ENCODE measurements at places on chromosomes 7 and 10.

DNA sequence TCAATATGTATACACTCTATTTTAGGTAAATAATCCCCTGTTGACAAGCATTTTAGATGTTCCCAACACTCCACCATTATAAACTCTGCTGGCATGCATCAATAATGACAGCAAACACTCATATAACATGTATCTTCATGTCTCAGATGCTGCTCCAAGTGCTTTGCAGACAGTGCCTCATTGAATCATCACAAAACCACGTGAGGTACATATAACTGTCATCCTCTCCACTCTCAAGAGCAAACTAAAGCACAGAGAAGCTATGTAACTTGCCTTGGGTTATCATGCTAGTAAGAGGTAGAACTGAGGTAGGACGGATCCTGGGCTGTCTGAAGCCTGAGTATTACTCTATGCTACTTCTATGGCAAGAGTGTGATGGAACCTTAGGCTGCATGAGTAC lies 72.5 kb upstream of the GSDME start:
- no peak for DNase-seq

GRCh38 chr7:138982204-138982623 lies 1.0 kb upstream of the KIAA1549 start:
- no peak for DNase-seq

DNA sequence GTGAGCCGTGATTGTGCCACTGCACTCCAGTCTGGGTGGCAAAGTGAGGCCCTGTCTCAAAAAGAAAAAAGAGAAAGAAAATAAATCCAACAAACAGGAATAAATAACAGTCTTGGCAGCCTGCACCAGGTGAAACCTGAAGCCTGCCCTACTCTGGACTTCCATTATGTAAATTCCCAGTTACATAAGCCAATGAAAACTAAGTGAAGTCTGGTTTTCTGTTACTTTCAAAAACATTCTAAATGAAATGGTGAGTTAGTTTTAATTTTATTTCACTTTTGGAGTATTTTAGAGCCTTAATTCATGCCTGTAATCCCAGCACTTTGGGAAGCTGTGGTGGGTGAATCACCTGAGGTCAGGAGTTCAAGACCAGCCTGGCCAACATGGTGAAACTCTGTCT lies 22.5 kb upstream of the HIBADH start:
- DNase-seq, result no peak

- no peak for DNase-seq
Observed at GRCh38 chr10:13973742-13974141, 357.0 kb downstream of the FRMD4A start.

GRCh38 chr7:158299607-158300006 lies 288.0 kb downstream of the PTPRN2 start:
- no peak for DNase-seq

GRCh38 chr7:40310258-40310657 lies 175.5 kb downstream of the SUGCT start:
- DNase-seq, result no peak

- DNase-seq, result no peak
Observed at GRCh38 chr10:124339119-124340032, 79.3 kb downstream of the OAT start.

GRCh38 chr10:104925232-104925851 lies 284.3 kb downstream of the SORCS3 start:
- DNase-seq, result no peak

DNA sequence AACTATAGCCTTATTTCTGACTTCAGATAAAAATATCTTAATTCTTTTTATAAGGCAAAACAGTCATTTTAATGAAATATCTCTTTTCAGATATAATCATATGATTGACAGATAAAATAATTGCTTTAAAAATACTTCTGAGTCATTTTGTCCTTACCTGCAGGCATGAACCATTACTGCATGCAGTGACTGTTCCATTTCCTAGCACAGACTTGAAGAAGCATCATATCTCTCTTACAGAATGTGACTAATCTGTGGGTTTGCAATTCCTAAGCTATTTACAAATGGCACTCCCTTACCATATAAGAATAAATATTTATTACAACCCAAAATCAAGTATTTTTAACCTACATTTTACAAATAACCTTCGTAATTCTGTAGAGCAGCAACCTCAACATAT lies 120.7 kb downstream of the SRPK2 start:
- no peak for DNase-seq

GRCh38 chr10:113047605-113047962 lies 97.5 kb downstream of the TCF7L2 start:
- DNase-seq, result no peak

DNA sequence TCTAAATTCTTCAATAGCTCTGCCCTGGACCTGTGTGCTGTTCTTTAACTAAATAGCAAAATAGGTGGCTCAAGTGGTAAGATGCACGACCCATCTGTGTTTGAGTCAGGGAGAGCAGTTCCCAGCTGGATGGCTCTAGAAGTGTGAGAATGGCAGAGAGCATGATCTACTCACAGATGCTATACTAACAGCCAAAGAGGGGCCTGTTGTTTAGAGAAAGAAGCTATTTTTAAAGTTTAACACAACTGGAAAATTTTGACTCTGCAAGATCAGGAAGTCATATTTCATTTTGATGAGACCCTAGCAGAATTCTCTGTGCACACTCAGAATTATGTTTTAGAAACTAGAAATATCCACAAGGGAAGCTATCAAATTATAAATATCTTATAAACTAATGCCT lies 87.4 kb upstream of the PIP4K2A start:
- no peak for DNase-seq

DNA sequence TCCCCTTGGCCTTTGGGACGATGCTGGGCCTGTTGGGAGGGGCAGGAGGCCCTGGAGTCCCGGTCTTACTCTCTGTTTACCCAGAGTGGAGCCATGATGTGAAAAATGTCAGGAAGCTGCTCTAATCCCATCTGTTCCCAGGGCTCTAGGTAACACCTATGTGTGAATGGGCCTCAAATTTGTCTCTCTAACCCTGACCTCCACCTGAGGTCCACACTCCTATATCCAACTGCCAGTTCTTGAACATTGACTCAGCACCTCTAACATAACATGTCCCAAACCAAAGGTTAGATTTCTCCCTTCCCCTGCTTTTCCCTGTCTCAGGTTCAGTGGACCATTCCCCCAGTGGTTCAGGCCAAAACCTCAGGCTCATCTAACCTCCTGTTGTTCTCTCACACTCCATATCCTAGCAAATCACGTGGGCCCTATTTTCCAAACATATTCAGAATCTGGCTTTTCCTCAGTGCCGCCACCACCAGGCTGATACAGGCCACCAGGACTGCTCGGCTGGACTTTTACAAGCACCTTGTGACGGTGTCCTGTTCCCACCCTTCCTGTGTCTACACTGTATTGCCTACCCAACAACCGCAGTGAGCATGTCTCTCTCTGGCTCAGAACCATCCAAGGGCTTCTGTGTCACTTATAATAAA lies 130.6 kb downstream of the ATXN7L1 start:
- DNase-seq, result no peak

- no peak for DNase-seq
Observed at GRCh38 chr10:118968482-118968881, 61.0 kb upstream of the NANOS1 start.

GRCh38 chr7:155818154-155818819 lies 6.0 kb upstream of the SHH start:
- no peak for DNase-seq

GRCh38 chr7:152340161-152340560 lies 95.6 kb downstream of the KMT2C start:
- DNase-seq, result no peak

DNA sequence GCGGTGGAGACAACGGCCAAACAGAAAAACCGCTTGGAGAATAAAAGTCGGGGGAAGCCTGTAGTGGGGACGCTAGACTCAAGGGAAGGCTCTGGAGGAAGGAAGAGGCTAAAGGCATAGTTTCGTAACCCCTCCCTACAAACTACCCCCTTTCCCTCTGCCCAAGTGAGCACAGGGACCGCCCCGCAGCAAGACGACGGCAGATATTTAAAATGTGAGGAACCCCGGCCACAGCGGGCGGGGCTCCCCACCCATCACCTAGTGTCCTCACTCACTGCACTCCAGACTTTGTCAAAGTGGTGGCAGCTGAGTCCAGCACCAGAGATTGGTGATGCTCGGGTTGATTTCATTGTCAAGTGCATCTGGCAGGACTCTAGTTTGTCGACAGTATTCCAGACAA lies 69.1 kb downstream of the PRKAG2 start:
- DNase-seq, result no peak

GRCh38 chr7:20030417-20030816 lies 186.8 kb downstream of the MACC1 start:
- no peak for DNase-seq

- no peak for DNase-seq
Observed at GRCh38 chr10:13503745-13504463, 24.9 kb downstream of the BEND7 start.

DNA sequence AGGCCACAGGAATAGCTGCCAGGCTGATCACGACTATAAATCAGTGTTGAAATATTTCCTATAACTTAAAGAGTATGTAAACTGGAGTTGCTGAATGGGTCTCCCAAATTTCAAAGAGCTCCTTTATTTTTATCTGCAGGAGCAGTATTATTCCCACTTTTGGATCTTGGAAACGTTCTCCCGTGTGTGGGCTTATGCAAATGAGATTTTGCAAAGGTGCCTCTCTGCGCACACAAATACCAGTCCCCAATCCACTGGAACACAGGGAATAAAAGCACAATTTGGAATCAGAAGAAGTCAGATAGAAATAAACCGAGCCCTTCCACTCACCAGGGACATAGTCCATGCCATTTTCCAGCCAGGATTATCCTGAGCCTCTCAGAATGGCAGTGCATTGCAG lies 350.2 kb upstream of the CELF2 start:
- DNase-seq, result no peak

DNA sequence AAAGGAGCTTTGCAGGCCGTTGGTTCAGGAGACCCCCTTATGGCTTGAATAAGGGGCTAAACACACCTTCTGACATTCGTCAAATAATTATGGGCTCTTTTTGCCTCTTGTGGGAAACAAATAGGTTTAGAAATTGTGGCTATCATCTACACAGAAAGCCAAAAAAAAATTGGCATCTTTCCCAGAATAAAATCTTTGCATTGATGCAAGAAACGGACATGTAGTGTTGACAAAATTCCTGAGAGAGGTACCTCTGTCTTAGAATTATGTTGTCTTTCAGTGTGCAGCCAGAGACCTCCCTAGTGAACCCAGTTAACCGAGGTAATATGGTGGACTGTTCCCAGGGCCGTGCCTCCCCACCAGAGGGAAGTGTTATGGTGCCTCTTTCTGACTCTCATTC lies 283.9 kb downstream of the SDHAF3 start:
- no peak for DNase-seq

GRCh38 chr7:27972276-27972675 lies 208.3 kb downstream of the JAZF1 start:
- no peak for DNase-seq

- DNase-seq, result no peak
Observed at GRCh38 chr7:15544050-15544449, 17.8 kb downstream of the AGMO start.

DNA sequence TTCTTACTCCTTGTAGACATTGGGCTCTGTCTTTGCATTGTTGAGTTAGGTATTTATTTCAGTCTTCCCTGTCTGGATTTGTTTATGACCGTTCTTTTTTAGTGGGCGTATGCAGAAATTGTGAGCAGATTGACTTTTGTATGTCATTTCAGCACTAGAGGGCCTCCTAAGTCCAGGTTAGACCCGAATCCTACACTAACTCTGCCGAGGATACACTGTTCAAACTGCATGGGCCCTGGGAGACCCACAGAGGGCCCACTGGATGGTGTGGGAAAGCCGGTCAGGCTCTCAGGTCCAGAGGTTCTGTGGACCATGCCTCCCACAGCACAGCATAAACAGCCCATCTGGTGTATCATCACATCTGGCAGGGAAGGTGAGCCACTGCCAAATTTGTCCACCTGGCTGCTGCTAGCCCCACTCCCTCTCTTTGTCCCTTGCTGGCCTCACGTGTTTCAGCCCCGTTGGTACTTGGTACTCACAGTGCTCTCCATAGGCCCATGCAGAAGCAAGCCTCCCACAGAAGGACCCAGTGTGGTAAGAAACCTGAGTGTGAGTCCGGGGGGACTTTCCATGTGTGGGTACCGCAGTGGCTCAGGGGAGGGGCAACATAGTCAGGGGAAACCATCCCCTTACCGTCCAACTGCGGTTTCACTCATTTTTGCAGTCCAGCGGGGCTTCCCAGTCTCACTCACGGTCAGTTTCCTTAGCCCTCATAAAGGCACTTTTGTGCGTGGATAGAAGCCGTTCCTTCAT lies 112.8 kb downstream of the APBB1IP start:
- no peak for DNase-seq

- no peak for DNase-seq
Observed at GRCh38 chr7:208130-208673, 15.8 kb downstream of the FAM20C start.

DNA sequence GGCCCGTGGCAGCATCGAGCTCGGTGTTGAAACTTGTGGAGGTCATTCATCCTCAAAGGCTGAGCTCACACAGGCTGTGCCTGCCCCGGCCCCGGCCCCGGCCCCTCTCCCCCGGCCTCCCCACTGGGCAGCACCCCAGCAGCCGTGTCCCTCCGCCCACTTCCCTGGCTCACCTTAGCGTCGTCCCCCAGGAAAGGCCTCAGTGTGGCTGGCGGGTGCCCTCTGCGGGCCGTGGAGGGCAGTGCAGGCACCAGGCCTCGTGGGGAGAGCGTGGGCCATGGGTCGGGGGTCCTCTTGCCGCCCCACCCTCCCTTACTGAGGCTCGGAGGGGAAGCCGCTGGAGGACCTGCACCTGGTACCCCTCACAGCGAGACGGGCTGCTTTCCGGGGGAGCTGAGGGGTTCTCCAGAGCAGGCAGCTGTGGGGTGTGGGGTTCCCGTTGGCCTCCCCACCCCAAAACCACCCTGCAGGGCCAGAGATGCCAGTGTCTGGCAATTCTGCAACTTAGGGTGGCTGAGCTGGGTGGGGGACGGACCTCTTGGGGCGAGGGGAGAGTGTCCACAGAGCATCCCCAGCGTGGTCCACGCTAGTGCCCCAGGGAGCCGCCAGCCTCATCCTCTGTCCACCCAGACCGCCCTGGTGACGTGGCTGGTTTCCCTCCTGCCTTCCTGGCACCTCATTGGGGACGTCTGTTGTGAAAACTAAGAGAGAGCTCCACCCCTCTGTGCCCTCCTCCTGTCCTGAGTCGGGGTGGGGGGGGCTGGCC lies 44.2 kb upstream of the DPYSL4 start:
- DNase-seq, result peak; percentile 21

DNA sequence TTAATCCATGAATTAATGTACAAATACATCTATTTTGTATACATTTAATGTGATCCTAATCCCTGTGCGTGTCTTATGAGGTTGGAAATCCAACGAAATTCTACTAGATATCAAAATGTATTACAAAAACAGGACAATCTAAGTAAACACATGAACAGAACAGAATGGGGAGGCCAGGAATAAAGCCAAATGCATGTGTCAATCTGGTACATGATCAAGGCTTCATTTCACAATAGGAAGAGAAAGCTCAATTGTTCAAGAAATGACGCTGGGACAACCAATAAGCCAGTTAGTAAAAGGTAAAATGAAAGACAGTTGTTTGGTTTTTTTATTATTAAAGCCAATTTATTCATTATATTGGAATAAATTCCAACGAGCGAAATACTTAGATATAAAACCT lies 83.0 kb downstream of the COL13A1 start:
- no peak for DNase-seq
